ENCODE measurements at places on chromosomes 7 and 10. TPM values are rescaled to one million over a fixed set of nuclear protein-coding genes. Genes with fewer than 3 reads are reported as not detected.

The MEOX2 gene
- 5.6 TPM for total RNA-seq

The NEBL gene
- 25.5 TPM for total RNA-seq

The WNT8B gene
- 0.99 TPM for total RNA-seq

The CCT6A gene
- 121 TPM for total RNA-seq

The CHN2 gene
- 34.2 TPM for total RNA-seq

The CALML3 gene
- total RNA-seq: not detected

The GIMAP5 gene
- 19.2 TPM for total RNA-seq

The CPA2 gene
- not detected for total RNA-seq

The GPER1 gene
- total RNA-seq: 3.4 TPM

The ASIC3 gene
- 0.34 TPM for total RNA-seq

The PNLIPRP2 gene
- total RNA-seq: not detected

The CHRM2 gene
- 0.81 TPM for total RNA-seq

The GPR22 gene
- not detected for total RNA-seq

The ZDHHC6 gene
- total RNA-seq: 42.1 TPM
